ENCODE measurements at places on chromosomes 12 and 14.
A peak's percentile ranks its signal among the peaks of the same experiment; 100 is the strongest.

GRCh38 chr14:104799244-104800014, 1.5 kb upstream of the ZBTB42 start:
- DNase-seq: no peak

DNA sequence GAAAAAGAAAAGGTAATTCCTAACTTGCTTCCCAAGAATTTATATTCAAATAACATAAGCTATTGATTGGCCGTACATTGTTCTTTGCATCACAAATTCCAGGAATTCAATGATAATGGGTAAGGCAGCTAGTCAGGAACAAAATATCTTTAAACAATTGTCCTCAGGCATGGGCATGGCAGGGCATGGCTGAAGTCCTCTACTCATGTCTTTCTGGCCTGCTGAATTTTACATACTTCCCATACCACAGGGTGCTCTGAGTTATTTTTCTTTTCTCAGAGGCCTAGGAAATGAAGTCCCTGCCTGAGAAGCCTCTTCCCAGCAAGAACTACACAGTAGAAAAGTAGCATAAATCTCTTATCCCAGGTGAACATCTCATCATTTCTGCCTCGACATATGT, 15.1 kb upstream of the DRAM1 start:
- DNase-seq: no peak

DNA sequence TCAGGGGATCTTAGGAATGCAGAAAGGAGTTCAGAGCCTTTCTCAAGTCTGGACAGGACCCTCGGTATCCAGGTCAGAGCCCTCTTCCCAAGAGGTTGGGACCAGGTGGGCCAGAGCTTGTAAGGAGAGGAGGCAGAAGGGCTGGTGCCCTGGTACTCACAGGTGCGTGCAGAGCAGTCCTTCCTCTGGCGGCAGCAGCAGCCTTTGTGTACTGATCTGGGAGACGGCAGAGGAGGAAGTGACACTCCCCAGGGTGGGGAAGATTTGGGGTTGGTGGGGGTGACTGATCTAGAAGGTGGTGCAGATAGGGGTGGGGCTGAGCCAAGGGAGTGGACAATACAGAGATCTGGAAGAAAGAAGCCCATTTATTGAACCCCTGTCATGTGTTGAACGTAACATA, at the start of gene ITGB7:
ITGB7 (minus strand) TSS at position 210 of the 400 bp plus-strand sequence. CDS start 6,808 bp downstream, outside the sequence.
- peak; percentile 32 for DNase-seq

- DNase-seq: no peak
Observed at GRCh38 chr14:54058505-54058904, 101.9 kb upstream of the BMP4 start.

DNA sequence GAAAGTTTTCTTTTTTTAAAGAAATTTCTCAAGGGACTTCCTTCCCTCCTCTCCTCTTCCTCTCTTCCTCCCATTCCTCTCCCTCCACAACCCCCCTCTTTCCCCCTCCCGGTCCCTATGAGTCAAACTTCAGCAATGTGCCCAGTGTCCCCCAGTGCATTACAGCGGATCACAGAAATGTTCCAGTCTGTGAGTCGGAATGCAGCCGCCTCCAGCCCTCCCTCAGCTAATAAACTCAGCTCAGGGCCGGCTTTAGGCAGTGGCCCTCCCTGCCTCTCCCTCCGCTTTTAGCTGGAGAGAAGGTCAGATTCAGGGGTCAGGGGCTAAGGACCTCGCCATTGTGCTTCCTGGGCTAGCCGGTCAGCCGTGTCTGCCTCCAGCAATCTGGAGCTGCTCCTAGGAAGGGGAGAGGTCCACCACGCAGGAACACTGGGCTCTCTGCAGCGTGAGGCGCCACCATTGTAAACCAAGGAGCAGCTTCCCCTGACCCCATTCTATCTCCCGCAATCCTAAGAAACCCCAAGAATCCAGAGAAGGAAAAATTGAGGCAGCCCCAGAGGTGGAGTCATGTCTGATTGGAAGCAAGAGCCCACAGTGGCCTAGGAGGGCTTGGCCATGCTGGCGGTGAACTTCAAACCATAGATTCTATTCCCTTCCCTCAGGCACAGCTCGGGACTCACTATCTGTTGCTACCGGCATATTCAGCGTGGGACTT, 1.1 kb upstream of the HDAC7 start:
- DNase-seq: no peak

DNA sequence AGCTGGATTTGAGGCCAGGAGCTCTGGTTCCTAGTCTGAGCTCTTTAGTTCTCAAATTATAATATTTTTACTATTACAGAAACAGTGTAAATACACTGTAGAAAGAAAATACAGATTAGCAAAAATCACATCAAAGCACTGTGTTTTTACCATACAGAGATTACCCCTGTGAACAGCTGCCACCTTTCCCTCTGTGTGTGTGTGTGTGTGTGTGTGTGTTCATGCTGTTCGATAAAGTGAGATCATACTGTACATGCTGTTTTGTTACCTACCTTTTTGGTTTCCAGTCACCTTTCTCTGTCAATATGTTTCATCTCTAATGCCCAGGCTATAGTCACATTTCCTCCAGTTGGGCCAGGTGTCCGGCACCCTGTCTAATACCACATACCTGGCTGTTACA, 26.9 kb downstream of the MVK start:
- DNase-seq: no peak

GRCh38 chr12:19506497-19506896, 67.2 kb downstream of the AEBP2 start:
- DNase-seq: no peak

- no peak for DNase-seq
Observed at GRCh38 chr14:94342334-94342934, 19.3 kb upstream of the SERPINA6 start.

DNA sequence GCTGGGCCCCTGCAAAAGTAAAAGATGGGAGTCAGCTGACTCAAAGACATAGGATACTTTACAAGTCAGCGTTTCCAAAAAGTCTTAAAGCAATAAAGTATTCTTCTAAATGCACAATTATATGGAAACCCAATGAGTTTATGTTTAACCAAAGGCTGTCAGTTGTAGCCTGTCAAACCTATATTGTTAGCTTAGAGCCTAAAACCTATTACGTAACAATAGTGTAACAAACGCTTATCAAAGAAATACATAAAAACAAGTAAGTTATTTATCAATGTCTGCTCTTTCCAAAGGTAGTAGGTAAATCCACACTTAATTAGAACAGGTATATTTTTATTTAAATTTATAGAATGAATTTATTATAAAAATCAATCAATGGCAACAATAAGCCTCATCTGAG, 15.9 kb upstream of the SOS2 start:
- DNase-seq: no peak

- DNase-seq: no peak
Observed at GRCh38 chr12:43112101-43112920, 439.7 kb downstream of the ADAMTS20 start.

DNA sequence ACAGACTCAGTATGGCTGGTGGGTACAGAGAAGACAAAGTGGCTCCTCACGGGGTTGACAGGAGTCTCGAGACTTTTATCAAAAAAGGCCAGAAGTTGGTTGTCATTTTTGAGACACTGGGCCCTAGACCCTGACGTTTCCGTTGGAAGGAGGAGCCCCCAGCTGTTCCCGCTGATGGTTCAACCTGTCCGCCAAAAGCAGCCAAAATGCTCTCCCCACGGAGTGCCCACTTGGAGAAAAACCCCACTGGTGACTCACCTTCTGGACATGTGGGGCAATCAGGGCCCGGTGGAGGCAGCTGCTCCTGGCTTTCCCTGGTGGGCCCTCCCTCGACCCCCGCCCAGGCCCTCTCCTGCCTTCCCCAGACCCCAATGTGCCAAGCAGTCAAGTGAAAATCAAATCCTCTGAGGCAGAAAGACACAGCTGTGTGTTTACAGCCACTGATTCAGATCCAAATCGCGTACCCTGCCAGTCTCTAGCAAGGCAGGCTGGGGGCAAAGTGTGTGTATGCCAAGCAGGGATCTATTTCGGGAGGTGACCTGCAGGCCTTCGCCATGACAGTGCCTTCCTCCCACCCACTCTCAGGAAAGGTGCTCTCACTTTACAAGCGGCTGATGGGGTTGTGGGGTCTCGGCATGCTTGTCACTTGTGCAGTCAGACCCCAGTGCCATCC, 347.4 kb downstream of the DPF3 start:
- no peak for DNase-seq

DNA sequence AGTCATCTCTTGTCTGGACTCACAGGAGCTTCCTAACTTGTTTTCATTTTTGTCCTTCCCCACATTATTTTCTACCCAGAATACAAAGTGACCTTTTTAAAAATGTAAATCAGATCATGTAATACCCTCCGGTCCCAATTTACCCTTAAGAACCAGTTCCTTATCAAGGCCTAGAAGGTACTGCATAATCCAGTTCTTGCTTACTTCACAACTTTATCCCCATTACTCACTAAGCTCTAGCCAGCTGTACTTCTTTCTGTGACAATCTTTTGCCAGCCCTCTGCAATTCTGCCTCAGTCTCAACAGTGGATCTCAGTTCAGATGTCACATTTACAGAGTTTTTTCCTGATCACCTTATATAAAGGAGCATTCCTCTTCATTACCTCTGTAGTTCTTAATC, 11.6 kb downstream of the RAP1B start:
- no peak for DNase-seq

DNA sequence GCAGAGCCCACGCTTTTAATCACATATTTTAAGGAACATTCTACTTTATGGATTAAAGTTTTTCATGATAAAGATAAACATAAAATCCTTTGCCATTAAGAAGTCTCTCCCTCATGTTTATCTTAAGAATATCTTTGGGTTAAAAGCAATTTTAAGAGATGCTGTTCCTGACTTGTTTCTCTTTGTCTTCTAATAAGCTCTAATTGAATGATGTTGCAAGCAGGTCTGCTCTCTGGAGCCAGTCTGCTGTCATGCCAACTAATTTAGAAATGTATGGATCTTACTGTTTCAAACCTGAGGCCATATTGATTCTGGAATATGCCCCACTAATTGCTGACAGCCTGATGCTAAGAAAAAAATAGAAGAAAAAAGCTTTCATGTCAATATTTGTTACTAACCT, 173.6 kb downstream of the TTC8 start:
- DNase-seq: no peak

- no peak for DNase-seq
Observed at GRCh38 chr12:126830778-126831680, 1435.9 kb upstream of the TMEM132C start.

DNA sequence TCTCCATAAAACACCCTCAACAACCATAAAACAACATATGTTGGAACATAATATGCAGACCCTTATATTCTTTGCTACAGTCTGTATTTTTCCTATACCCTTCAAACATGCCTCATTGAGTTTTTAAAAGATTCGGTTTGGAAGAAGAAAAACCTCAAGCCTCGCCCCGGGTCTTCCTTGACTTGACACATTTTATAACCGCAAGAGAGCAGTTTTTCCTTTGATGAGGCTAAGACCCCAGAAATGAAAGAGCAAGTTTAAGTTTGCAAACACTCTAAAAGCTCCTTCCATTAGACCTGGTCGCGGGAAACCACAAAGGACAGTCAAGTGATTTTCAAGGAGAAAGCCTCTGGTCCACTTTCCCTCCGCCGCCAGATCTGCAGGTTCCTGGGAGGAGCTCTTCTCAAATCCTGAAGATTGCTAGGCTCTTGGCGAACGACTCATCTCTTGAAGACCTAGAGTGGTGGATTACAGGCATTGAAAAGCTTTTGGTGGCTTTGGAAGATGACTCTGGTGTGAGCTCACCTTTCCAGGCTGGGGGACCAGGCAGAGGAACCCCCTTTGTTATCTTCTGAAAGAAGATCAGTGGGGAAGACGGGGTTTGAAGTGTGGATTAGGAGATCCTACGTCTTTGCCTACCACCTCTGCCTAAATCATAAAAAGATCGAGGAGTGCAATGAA, at the start of gene ASCL4:
ASCL4 (plus strand) TSS at position 356 of the 681 bp plus-strand sequence. CDS start 515 bp downstream, outside the sequence.
- no peak for DNase-seq

- no peak for DNase-seq
Observed at GRCh38 chr14:74591394-74591793, 20.6 kb downstream of the LTBP2 start.

GRCh38 chr14:34005901-34006300, 55.0 kb upstream of the EGLN3 start:
- DNase-seq: no peak

- no peak for DNase-seq
Observed at GRCh38 chr12:123723765-123724164, 11.6 kb downstream of the ATP6V0A2 start.

DNA sequence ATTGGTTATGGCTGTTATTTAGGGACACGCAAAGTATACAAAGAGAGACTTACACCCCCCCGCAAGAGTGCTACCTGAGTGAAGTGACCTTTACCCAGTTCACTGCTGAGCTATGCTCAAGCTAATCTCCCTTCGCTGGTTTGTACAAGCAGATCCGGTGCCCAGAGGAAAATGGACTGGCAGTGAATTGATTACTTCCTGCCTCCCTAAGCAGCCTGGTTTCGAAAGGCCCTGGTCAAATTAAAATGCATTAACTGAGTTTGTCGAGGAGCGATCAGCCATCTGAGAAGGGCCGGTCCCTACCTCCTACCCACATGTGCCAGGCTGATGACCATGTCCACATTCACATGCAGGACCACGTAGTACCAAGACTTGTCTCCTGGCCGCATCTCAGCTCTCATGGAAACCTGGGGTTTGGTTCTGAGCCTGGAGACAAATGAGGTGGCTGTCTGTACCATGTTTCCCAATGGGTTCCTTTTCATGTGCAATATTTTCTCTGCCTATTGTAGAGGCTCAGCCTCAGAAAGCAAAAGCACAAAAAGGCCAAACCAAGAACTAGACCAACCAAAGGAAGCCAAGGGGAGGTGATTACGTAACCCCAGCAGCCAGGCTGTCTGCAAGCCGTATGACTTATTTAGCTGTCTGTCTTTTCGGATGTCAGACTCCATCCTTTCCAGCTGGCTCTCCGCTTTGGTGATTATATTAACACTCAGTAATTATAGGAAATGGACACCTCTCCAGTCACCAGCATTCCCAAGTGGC, 284.7 kb upstream of the PWP1 start:
- no peak for DNase-seq

DNA sequence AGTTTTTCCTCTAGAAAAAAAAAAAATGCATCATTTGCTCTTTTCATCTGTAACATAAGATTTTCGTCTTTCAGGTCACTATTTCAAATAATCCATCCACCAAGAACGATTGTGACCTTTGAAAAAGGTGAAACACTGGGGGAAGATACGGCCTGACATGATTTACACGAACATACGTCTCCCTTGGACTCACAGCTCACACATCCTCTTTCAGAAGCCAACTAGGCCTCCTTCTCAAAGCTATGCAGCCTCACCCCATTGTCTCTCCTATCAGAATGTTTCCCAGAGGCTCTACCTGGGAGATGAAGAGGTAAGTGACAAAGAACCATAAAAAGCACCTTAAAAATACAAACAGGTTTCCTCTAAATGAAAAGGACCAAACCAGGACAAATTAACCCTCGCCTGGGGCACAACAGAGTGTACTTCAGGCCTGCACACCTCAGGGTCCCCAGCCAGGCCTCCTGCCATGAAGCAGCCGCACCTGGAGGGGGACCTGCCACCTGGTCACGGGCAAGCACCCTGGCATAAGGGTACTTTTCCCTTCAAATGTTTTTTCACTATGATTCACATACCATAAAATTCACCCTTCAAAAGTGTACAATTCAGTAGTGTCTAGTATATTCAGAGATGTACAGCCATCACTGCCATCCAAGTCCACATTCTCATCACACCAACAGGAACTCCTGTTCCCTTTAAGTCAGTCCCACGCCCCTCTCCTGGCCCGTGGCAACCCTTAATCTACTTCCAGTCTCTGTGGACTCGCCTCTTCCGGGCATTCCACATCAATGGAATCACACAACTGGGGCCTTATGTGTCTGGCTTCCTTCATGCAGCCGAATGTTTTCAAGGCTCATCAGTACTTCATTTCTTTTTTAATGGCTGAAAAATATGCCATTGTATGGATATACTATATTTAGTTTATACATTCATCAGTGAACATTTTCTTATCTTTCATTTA, 5.4 kb downstream of the SLC15A4 start:
- no peak for DNase-seq

- DNase-seq: no peak
Observed at GRCh38 chr12:119149270-119149669, 29.5 kb upstream of the HSPB8 start.

- no peak for DNase-seq
Observed at GRCh38 chr14:86938320-86938719, 1054.7 kb downstream of the GALC start.

Measured in stimulated activated CD4-positive, alpha-beta T cell treated with anti-CD3 and anti-CD28 coated beads, Interleukin-15, amount 100 ng/mL, for 1 hour (primary cell).